GM23338 (cell line): ENCODE measurements at places on chromosomes 1 and 21. TPM values are rescaled to one million over a fixed set of nuclear protein-coding genes. Genes with fewer than 3 reads are reported as not detected.

DNA sequence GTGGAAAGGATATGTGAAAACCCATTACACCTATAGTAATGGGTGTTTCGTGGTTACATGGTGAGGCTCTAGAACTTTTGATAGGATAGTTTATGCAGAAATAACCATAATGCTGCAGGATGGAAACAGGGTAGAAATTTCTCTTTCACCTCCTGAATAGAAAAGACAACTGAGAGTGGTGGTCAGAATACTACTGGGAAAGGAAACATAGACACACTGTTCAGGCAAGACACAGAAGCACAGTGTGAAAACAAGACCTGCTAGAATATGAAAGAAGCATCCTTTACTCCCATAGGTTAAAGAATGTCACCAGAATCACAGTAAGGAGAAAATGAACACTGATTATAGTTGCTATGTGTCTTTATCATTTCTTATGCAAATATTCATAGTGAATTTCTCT lies 496.6 kb downstream of the DPYD start:
- DNase-seq: no peak

- DNase-seq: no peak
Measured at GRCh38 chr1:157252473-157252872, 114.3 kb upstream of the ETV3 start.

- DNase-seq: no peak
Measured at GRCh38 chr1:244388961-244389360, 62.7 kb downstream of the ADSS2 start.

GRCh38 chr1:199931666-199932377 lies 95.7 kb upstream of the NR5A2 start:
- DNase-seq: peak; percentile 21

- no peak for DNase-seq
Measured at GRCh38 chr1:198380275-198380674, 160.2 kb downstream of the ATP6V1G3 start.

- peak; percentile 86 for DNase-seq
Measured at GRCh38 chr1:186605762-186606350, 74.4 kb downstream of the PTGS2 start.

DNA sequence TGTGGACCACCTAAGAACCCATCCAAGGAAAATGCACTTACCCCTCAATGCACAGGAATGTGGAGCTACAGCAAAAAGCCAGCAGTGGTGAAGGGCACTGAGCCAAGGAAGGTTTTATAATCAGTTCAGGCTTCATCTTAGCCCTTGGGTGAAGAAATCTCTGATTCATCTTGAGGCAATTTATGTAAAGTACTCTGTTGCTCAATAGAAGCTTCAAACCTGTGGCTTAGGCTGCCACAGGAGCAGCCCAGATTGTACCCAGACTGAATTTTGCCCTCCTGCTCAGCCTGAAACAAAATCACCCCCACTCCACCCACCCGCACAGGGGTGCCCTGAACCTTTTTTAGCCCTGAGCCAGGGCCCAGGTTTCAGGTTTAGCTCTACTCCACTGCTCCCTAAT lies at the start of gene S100A12:
S100A12 (minus strand) TSS at position 111 of the 400 bp plus-strand sequence. CDS start 1,029 bp downstream, outside the sequence.
- no peak for DNase-seq

GRCh38 chr21:35635261-35635660 lies 425.1 kb downstream of the SETD4 start:
- DNase-seq: no peak

DNA sequence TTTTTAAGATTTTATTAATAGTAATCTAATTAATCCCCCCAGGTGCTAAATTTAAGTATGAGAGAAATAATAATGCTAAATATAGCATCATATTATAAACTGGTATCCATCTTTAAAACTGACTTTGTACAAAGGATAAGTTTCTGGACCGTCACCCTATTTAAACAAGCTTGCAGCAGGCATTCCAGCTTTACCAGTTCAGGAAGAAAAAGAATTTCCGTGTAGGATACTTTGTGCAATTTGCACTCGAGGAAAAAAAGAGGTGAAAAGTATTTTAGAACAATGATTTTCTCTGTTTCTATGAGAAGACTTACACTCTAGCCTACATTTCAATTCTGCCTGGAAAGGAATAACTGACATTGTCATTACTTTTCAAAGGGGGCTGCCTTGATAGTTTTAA lies 27.6 kb downstream of the HMCN1 start:
- no peak for DNase-seq

GRCh38 chr1:64872067-64872466 lies 94.3 kb downstream of the JAK1 start:
- no peak for DNase-seq

GJB4 gene
- polyA plus RNA-seq: not detected in 2 replicates

CHIA gene
- polyA plus RNA-seq: not detected in 2 replicates

SERPINC1 gene
- polyA plus RNA-seq: not detected in 2 replicates

EIF3I gene
- polyA plus RNA-seq: 224 and 228 TPM in 2 replicates
